Esophagus (tissue), 2 donors: ENCODE measurements at places on chromosomes 6 and 20. TPM values are rescaled to one million over a fixed set of nuclear protein-coding genes. Genes with fewer than 3 reads are reported as not detected.

The LIN28B gene
- not detected for polyA plus RNA-seq

The DYNLRB1 gene
- polyA plus RNA-seq: 140 TPM

The COX4I2 gene
- polyA plus RNA-seq: 2.6 TPM

The C20orf204 gene
- polyA plus RNA-seq: 0.38 TPM

The SLC24A3 gene
- 7.3 TPM for polyA plus RNA-seq

The OSTM1 gene
- 6.1 TPM for polyA plus RNA-seq

The GATA5 gene
- 0.04 TPM for polyA plus RNA-seq

The HSPA12B gene
- polyA plus RNA-seq: 2.0 TPM

The CUTA gene
- 119 TPM for polyA plus RNA-seq

The PSORS1C1 gene
- polyA plus RNA-seq: 4.3 TPM

The POU5F1 gene
- polyA plus RNA-seq: 0.55 TPM

The C6orf132 gene
- 150 TPM for polyA plus RNA-seq

The PLA2G7 gene
- 0.12 TPM for polyA plus RNA-seq
